ENCODE measurements at places on chromosomes 4 and X.

GRCh38 chr4:138734746-138735145 is 280.8 kb upstream of the NOCT start:
- no peak for DNase-seq

DNA sequence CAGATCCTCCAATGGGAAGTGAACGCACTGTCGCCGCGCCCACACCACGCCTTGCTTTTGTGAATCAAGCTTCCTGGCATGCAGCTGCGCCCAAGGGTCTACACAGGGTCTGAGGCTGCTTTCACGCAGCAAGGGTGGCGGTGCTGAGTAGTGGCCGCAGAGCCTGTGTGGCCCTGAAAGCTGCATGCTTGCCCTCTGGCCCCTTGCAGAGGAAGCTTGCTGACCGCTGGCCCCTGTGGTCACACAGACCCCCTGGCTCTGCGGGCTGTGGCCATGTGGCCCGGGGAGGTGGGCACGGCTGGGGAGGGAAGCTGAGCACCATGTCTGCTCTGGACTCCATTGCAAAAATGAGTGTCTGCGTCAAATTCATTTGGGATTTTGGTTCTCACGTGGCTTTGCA is 8.8 kb downstream of the DOK7 start:
- DNase-seq, result no peak

- no peak for DNase-seq
Observed at GRCh38 chr4:124953061-124953460, 240.5 kb upstream of the ANKRD50 start.

GRCh38 chr4:38489924-38490639 is 173.9 kb upstream of the KLF3 start:
- no peak for DNase-seq

GRCh38 chr4:90198086-90198847 is 71.1 kb downstream of the CCSER1 start:
- no peak for DNase-seq

- no peak for DNase-seq
Observed at GRCh38 chrX:136899221-136899620, 18.7 kb upstream of the RBMX start.

DNA sequence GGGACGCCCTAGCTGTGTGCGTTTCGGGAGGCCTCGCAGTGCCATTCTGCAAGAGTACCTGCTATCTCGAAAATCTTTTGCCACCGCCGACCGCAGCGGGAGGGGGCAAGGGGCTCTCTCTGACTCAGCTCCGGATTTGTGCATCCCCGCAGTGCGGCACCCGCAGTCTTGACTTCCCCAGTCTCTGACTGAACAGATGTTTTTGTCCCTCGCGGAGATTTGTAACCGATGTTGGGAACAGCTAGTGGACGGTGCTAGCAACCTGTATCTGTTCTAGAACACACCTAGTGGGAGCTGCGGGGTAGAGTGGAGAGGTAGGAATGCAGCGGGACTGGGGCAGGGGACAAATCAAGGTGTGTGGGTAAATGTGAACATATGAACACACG is 17.2 kb downstream of the NKX6-1 start:
- DNase-seq, result no peak

DNA sequence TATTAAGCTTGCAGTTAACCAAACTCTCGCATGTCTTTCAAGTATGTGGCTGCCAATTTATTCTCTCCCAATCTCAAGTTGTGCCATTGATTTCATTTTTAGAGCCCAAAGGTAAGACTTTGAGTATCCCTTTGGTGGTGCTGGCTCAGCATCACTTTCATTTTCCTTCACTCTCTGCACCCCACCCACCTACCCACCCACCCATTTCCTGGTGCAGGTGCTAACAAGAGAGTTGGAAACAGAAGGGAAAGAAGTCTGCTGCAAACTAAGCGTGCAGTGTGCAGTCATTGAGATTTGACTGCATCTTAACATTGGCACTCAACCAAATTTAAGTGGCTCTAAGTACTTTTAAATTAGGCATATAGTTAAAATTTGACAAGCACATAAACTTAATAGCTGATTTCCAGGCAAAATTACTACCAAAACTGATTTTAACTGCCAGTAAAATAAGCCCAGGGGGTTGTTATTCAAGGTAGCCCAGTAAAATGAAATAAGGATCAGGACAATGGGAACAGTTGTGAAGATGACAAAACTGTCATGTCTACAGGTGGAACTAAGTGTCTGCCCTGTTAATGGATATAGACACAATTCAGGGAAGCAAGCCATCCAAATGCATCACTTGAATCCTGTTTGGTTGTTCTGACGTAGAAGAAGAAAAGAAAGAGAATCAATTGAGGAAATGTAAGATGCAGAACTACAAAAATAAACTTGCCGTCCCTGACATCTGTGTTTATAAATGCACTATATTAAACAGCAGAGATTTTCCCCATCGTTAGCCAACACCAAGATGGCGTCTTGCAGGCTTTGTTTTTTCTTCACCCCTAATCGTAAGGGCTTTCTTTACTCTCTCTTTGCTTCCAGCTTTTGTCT is 184.2 kb downstream of the KDR start:
- peak; percentile 10 for DNase-seq

DNA sequence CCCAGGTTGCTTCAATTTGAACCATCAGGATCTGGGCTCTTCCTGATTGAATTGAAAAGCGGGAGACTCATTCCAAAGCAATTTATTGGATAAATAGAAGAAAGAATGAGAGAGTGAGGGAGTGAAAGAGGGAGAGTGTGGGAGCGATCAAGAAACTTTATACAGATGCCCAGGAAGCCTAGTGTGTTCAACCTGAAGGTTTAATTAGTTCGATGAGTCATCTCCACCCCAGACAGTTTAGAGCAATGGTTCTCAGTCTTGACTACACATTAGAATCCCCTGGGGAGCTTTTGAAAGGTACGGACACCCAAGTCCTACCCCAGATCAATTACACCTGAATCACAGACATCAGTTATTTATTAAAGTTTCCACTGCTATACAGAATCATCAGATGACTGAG is 61.5 kb downstream of the GEMIN8 start:
- DNase-seq, result no peak

- no peak for DNase-seq
Observed at GRCh38 chr4:110484767-110485166, 8.8 kb downstream of the ENPEP start.

- no peak for DNase-seq
Observed at GRCh38 chr4:67036791-67037190, 508.5 kb downstream of the CENPC start.

GRCh38 chrX:24343719-24344118 is 16.7 kb upstream of the SUPT20HL1 start:
- no peak for DNase-seq

- DNase-seq, result no peak
Observed at GRCh38 chr4:16187455-16187854, 38.8 kb downstream of the TAPT1 start.

DNA sequence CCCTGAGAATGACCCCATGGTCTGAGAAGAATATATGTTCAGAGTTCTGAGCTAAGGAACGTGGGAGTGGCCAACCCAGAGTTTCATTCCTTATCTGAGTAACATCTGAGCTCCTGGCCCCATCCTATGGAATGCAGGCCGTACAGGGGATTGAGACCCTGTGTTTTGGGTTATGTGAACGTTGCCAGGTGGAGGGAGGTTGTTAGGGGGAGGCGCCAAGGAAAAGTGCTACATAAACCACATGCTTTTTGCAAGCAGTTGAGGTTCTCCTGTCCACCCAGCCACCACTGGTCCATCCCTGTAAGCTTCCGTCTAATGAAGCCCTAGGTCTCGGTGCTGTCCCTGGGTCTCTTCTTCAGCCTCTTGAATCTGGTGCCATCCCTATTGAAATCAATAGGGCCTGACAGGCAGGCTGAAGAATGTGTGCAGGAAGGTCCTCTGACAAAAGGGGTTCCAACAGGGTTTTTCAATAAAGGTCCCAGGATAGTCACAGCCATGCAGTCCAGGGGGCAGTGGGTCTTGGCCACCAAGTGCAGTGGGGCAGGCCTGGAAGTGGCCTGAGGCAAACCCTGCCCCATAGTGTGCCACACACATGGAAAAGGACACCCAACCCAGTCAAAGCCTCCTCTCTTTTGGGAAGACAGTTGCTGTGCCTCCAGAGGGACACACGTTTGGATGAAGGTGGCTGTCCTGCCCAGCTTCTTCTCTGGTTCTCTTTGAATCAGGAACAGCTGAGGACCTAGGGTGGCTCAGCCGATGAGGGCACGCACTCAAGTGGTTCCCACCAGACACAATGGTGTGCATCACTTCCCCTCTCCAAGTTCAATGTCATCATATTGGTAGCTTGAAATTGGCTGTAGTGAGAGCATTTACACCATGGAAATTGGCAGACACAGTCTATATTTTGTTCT is 53.5 kb downstream of the HTRA3 start:
- no peak for DNase-seq

GRCh38 chr4:64417974-64418373 is 8.7 kb upstream of the TECRL start:
- DNase-seq, result no peak

DNA sequence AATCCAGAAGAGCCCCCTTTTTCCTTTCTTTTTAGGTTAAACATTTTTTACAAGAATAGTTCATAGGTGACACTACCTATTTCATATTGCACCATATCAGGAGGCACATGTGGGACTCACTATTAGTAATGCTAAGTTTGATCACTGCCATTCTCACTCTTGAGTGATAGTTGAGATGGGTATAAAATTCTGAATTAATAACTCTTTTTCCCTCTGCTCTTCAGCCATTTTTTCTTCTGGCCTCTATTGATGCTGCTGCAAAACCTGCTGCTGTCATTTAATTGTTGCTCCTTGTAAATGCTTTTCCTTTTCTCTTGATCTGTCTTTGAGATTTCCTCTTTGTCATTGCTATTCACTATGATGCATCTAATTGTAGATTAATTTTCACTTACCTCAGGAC is 482.0 kb downstream of the MID1IP1 start:
- no peak for DNase-seq

DNA sequence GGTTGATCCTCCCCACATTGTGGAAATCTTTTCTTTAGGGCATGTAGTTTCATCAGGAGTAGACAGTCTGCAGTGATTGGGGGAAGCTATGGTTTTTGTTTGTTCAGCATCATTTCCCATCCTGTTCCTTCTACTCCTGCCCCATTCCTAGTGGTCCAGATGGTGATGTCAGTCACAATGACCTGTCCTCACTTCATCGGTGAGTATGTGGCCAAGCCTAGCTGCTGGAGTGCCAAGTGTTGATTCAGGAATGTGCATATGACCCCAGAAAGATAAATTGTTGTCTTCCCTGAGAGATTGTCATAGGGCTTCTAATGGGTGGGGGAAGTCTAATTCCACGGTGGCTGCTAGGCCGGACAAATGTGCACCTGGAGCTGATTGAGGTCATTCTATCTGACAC is 130.6 kb upstream of the FAT1 start:
- DNase-seq, result no peak

DNA sequence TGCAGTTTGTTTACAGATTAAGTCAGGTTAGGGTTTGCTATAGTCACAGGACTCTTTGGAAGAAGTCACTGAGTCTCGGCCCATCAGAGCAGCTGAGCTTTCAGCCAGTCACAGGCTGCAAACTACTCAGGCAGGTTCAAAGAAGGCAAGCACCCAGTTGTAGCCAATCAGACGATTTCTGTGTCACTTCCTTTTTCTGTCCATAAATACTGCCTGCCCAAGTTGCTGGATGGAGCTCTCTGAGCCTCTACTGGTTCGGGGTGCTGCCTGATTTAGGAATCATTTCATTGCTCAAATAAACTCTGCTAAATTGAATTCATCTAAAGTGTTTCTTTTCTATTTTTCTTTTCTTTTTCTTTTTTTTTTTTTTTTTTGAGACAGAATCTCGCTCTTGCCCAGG is 7.3 kb upstream of the SH3BP2 start:
- peak; percentile 17 for DNase-seq

GRCh38 chrX:109264878-109265277 is 217.0 kb downstream of the GUCY2F start:
- DNase-seq, result no peak

GRCh38 chr4:38001927-38002326 is 41.7 kb downstream of the PTTG2 start:
- DNase-seq, result no peak

GRCh38 chrX:133389975-133390374 is 25.3 kb downstream of the GPC4 start:
- DNase-seq, result no peak

DNA sequence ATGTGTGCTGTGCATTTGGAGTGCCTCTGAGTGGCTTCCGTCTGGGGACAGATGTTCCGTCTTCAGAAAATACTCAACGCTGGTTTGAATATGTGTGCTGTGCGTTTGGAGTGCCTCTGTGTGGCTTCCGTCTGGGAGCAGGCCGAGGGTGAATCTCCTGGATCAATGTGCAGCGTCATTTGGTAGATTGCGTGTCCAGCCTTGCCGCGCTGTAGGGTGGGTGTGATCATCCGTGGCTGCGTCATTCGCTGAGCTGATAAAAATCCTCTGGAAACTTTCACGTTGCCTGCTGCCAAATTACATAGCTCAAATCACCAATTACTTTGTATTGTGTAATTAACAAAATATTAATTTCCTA is 12.1 kb downstream of the UVSSA start:
- no peak for DNase-seq

- DNase-seq, result no peak
Observed at GRCh38 chrX:153857348-153857903, 27.1 kb upstream of the PDZD4 start.

DNA sequence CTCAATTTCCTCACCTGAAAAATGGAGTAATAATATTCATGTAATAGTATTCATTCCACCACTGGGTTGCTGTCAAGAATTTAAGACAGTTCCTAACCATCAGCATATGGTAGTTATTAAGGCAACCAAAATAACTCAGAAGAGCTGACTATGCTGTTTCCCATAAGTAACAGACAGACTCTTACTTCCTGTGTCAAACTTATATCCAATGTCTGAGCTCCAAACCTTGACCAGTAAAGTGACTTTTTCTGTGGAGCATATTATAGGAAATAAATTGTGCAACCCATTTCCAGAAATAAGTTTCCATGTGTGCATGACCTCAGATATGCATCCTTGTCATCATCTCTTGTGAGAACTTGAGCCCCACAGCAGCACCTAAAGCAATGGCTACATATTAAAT is 78.8 kb downstream of the HADH start:
- no peak for DNase-seq

DNA sequence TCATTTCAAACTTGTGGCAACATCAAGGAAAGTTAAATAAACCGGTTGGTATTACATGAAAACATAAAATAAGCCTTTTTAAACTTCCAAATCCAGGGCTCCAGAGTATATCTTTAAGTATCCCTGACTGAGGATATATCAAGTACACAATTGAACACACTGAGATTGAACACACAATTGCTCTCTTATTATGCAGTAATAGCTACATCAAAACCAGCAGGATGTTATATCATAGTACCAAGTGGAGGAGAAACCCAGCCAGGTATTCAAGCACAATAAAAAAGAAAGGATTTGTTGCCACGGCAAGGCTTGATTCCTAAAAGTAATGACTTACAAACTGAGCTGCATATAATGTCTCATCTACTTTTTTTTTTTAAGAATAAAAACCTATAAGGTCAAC is 605.8 kb downstream of the SPOCK3 start:
- no peak for DNase-seq

DNA sequence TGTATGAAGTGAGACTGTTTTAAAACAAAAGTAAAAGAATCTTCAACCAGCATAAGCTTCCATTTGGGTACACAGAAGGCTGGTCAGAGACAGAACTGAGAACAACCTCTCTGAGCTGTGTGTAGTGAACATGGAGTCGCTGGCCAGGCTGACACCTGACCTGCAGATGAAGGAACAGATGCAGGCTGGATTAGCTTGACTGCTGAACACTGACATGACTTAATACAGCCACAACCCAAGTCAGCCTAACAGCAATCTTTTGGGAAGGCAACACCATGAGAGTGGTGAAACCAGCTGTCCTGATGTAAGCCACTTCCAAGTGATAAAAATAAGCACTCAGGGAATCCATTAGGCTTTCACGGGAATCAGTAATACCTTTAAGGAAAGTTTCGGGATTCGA is 10.1 kb downstream of the SCARB2 start:
- DNase-seq, result no peak
